ENCODE measurements at places on chromosomes 11 and 22.

GRCh38 chr11:30786256-30787110, 200.3 kb upstream of the MPPED2 start:
- no peaks in the 10 kb centered on the region for H3K36me3 ChIP-seq
- H3K27ac ChIP-seq: no peak overlapping the region
- H3K27me3 ChIP-seq: no peaks in the 10 kb centered on the region
- no peak for DNase-seq

DNA sequence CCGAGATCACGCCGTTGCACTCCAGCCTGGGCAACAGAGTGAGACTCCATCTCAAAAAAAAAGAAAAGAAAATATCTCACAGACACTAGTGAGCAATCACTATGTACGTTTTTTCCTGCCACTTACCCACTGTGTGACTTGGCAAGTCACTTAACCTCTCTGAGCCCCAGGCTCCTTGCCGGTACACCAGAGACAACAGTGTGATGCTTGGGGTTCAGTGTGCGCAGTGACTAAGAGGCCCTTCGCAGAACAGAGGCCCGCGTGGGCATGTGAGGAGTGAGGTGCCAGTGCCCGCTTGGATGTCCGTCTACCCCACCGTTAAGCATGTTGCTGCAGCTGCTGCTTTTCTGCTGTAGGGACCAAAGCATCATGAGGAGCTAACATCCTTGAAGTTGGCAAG, 6.7 kb downstream of the OAF start:
- no peak for DNase-seq
- no peaks in the 10 kb centered on the region for H3K36me3 ChIP-seq
- no peak overlapping the region for H3K27ac ChIP-seq
- H3K4me1 ChIP-seq: peaks cover 5% of the 10 kb centered on the region
- H3K27me3 ChIP-seq: peaks cover 16% of the 10 kb centered on the region
- H3K4me3 ChIP-seq: no peak overlapping the region

GRCh38 chr11:73404048-73404447, 27.8 kb downstream of the RELT start:
- H3K27ac ChIP-seq: no peak overlapping the region
- H3K36me3 ChIP-seq: peaks cover 19% of the 10 kb centered on the region
- no peaks in the 10 kb centered on the region for H3K27me3 ChIP-seq
- peaks cover 3% of the 10 kb centered on the region for H3K4me1 ChIP-seq
- no peak overlapping the region for H3K4me3 ChIP-seq

DNA sequence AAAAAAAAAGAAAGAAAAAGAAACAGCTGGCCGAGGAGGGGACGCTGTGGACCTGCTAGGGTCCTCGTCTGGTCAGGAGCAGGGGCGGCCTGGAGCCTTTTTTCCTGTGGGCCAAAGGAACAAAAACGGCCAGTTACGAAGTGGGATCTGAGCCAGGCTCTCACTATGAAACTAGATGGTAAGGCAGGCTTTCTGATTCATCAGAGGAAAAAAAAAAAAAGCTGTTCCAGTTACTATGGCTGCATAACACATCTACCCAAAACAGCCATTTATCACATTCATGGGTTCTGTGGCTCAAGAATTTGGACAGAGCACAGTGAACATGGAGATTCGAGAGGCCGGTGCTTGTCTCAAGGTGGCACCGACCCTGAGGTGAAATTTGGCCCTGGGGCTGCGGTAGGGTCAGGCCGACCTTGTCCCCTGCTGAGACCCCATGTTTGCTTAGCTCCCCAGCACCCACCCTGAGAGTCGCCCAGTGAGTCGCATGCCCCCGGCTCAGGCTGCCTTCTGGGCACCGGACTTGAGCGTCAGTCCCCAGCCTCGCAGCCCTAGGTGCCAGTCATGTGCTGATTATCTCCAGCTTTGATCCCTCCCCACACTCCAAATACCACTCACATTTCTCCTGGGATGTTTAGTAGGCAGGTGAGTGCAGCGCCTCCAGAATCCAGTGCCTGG, 34.2 kb downstream of the MRGPRD start:
- no peaks in the 10 kb centered on the region for H3K27me3 ChIP-seq
- H3K4me3 ChIP-seq: no peak overlapping the region
- H3K36me3 ChIP-seq: no peaks in the 10 kb centered on the region
- H3K4me1 ChIP-seq: peaks cover 4% of the 10 kb centered on the region
- DNase-seq: no peak

- H3K4me3 ChIP-seq: no peak overlapping the region
- H3K27ac ChIP-seq: no peak overlapping the region
- no peaks in the 10 kb centered on the region for H3K36me3 ChIP-seq
- no peak for DNase-seq
- H3K4me1 ChIP-seq: no peaks in the 10 kb centered on the region
- H3K27me3 ChIP-seq: peaks cover 3% of the 10 kb centered on the region
Measured at GRCh38 chr11:70527429-70528045, 129.2 kb downstream of the CTTN start.

DNA sequence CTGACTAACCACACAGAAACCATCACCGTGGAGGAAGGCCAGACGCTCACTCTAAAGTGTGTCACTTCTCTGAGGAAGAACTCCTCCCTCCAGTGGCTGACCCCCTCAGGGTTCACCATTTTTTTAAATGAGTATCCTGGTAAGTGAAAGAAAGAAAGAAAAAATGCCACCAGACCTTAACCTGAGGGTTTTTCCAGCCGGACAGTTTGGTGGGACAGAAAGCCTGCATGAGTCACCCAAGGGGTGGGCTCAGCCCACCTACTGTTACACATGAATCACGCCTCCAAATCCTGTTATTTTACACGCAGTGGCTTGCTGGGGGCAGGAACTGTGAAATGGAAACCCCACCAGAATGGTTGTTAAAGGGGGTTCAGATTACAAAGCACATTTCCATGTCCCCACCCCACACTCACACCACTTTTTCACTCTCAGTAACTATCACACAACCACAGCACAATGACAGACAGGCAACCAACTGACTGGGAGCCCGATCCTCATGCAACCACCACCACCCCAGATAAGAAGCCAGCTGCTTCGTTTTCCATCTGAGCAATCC, 11.9 kb downstream of the CRTAM start:
- peak overlapping the region; percentile 39 for H3K27ac ChIP-seq
- DNase-seq: peak; percentile 55
- peaks cover 18% of the 10 kb centered on the region for H3K4me1 ChIP-seq
- H3K27me3 ChIP-seq: no peaks in the 10 kb centered on the region
- no peaks in the 10 kb centered on the region for H3K36me3 ChIP-seq
- H3K4me3 ChIP-seq: no peak overlapping the region

All from T-helper 2 cell treated with Interferon-gamma antibody and Interleukin-4, amounts not matched to agents 5 μg/mL and 100 μg/mL, for 36 hours (primary cell).